ENCODE measurements at places on chromosomes 3 and 15.

- no peak for DNase-seq
These were observed 438.8 kb downstream of the FOXP1 start for GRCh38 chr3:71144525-71145253.

- no peak for DNase-seq
These were observed 4.8 kb upstream of the PHGR1 start for GRCh38 chr15:40345867-40346578.

DNA sequence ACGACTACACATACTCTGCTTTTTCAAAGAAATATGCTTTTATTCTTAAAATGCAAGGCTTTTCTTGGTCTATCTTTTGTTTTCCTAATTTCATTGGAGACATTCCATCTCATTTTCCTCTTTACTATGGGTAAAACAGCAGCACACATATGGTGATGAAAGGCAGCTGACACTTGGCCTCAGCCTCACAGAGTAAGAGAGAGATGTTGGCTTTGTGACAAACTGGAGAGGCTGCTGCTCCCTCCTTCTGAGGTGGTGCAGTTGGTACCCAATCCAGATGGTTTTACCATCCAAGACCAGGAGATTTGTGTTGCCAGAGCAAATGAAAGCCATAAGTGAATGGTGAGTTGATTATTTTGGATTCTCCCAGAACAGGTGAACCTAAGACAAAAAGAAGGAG is 13.2 kb upstream of the SLC2A2 start:
- DNase-seq = no peak

DNA sequence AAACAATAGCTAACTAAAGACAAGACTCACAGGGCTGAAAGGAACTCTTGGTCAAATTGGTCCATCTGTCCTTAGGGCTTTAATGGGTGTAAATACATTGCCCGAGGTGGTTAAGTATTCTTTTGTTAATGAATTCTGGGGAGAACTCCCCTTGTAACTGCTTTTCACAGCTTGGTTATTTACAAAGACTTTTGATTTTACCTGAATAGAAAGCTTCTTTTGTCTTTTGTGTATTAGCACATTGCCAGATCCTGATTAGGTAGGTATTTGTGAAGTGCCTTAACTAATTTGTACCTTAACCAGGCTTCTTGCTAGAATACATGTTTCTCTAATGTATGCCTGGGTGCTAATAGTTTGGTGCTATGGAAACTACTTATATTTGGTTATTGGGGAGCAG is 14.0 kb downstream of the CHD2 start:
- no peak for DNase-seq

DNA sequence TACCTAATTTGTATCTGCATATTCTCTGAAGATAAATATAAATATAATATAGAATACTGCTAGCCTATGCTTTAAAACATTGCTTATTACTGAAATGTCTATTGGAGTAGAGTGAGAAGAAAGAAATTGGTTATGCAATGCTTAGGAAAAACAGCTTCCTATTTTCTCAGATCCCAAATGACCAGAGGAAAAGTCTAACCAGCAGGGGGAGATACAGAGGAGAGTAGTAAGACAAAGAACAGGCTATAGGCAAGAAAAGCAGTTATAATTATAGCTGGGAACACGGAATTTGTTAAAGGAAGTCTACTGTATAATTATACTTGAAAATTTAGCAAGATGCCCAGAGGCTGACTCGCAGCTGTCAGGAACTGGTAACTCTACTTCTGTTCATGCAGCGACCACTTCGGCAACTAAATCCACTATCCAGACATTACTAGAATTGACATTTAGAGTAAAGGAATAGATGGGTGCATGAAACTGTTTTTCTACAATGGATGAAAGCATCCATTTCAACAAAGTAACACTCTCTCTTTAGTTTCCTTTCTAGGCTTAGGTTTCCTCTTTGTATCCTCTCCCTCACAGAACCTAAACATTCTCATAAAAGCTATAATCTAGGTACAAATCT is 97.2 kb downstream of the TBC1D5 start:
- no peak for DNase-seq

DNA sequence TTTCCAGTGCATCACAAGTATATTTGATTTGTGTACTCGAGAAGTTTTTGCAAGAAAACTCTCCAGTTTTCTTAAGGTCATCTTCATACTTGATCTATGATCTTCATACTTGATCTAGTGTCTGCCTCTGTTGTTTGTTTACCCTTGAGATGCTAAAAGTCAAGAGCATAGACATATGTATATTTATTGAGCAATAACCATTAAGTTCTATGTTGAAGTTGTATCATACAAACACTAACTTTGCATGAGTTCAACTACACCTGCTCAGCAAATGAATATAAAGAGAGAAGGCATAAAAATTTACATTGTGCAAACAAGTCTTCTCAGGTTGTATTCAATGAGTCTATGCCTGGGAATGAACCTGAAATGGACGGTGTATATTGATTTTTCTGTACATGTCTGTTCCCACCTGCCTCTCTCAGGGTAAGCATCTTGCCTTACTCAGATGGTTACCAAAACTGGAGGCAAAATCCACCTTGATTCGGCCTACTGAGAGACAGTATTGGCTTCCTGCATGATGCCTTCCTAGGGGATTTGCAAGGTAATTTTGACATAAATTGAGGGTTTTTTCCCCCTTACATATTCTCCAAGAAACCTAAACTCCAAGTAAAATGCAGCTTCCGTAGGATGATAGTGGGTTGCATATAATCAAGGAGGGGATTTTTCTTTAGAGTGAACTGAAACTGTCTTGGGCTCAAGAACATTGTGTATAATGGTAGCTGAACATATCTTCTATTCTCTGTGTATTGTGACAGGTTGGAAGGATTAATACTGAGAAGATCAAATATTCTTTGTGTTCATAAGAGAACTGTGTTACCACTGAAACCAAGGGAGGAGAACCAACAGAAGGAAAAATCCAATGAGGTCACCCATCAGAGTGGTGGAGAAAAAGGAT is 110.4 kb downstream of the FILIP1L start:
- DNase-seq = no peak

DNA sequence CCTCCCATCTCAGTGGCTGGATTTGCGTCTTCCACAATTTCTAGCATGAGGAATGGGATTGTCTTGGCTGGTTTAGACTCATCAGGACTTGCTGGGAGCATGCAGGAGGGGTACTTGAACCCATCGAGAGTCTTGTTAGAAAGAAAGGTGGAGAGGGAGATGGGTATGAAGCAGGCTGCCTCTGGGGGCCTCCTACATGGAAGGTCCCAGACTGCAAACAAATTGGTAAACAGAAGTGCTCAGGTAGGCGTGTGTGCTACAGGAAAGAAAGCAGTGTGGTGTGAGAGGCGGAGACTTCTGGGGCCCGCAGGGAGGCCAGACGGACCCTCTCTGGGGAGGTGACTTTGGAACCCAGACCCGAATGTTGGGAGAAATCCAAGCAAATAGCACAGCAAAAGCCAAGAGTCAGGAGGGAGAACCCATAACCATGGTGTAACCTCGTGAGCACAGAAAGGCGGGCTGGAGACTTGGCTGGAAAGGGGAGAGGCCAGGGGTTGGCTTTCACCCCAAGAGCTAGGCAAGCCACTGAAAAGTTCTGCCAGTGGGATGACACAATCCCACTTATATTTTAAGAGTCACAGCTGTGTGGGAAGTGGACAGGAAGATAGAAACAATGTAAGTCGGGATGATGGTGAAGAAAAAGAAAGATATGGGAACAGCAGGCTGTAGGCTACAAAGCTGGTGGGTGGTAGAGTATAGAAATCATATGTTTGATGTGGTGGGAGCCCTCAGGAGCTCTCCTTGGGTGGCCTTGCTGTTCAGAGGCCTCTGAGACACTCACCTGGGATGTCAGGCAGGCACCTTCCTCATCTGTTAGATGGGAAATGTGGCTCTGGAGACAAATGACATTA is 130.1 kb upstream of the PRR20G start:
- DNase-seq = no peak

DNA sequence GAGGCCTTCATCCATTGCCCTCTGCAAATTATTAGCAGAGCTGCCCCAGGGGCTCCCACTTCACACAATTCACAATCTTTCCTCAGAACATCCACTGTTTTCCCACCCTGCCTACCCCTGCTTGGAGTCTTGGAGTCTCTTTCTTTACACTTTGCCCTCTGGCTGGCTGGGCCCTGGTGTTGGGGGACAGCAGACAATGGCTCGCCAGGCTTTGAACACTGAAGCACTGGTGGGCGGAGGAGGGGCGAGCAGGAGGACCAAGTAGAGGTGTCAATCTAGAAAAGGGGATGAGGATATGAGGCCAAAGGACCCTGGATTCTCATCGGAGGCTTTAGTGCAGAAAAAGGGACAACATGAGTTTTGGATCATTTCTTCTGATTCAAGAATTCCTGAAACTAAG is 212.0 kb downstream of the NR1D2 start:
- no peak for DNase-seq

GRCh38 chr15:48046813-48047438 is 73.9 kb upstream of the SLC24A5 start:
- DNase-seq = no peak

- no peak for DNase-seq
These were observed 1090.0 kb downstream of the OTOL1 start for GRCh38 chr3:162586591-162586990.

GRCh38 chr15:89531796-89532537 is 35.6 kb upstream of the RHCG start:
- no peak for DNase-seq

DNA sequence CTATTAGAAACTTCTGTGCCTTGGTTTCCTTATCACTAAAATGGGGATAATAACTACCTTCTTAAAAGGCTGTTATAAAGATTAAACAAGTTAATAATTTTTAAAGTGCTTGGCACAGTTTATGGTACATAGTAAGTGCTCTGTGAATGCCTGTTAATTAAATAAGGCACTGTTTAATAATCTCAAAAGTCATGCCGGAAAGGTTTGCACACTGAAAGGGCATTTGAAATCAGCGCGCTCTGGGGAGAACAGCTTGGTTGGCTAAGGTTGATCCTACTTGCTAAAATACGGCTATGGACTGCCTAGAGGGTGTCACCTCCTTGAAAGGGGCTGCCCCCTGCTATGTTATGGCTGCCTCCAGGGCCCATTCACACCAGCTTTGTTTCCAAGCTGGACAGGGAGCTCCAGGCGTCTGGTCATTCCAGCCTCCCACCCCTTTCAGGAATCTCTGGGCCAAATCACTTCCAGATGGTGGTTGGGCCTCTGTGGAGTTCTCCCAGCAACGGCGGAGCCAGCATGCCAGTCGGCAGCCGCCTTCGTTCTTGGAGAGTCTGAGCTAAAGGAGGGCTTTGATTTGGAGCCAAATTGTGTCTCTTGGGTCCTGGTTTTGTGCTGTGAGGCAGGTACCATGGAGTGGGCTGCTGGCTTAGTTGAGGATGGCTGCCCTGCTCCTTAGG is 5.9 kb downstream of the FLNB start:
- DNase-seq = no peak

DNA sequence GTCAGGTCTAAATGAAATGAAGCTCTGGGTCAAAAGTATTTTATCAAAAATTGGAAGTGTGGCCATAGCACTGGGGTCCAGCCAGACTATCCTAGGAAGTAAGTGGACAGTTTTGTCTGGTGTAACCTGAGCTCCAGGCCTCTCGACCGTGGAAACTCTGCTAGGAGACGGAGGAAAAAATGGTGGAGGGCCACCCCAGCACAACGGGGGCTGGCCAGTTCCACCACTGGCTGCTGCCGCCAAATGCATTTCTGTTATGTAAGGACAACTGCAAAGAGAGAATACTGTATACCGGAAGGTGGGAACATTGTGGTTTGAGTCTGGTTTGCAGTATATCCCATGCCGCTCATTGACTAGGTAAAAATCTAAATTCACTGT is 235.7 kb downstream of the GREM1 start:
- no peak for DNase-seq

DNA sequence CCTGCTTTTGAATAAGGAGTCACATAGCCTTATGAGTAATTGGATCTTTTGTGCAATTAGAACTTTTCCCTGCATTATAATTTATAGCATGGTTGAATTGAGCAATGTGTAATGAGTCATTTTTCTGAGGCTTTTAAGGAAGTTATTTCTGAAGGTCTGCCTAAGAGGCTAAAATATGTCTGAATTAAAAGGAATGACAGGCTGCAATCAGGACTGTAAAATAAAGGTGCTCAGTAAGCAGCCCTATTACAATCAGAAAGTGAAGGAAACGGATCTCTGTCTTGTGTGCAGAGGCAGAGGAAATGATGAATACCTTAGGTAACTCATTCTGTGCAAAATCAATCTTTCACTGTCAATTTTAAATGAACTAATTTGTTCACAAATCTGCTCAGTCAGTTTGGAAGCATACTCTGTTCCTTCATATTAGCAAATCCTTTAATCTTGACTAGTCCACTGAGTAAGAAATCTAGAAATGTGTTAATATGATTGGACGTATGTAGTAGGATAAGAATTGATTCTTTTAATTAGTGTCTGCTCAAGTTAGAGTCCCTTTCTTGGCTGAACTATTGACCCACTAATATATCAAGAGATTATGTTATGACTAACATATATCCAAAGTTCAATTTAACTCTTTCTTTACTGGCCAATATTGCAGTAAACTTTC is 290.1 kb downstream of the ZIC1 start:
- DNase-seq = no peak

GRCh38 chr15:65521350-65521749 is 3.9 kb upstream of the DPP8 start:
- no peak for DNase-seq

- no peak for DNase-seq
These were observed 33.6 kb downstream of the HEG1 start for GRCh38 chr3:125022206-125022605.
